Amniotic stem cell (primary cell): ENCODE measurements at places on chromosomes 6 and 20.

DNA sequence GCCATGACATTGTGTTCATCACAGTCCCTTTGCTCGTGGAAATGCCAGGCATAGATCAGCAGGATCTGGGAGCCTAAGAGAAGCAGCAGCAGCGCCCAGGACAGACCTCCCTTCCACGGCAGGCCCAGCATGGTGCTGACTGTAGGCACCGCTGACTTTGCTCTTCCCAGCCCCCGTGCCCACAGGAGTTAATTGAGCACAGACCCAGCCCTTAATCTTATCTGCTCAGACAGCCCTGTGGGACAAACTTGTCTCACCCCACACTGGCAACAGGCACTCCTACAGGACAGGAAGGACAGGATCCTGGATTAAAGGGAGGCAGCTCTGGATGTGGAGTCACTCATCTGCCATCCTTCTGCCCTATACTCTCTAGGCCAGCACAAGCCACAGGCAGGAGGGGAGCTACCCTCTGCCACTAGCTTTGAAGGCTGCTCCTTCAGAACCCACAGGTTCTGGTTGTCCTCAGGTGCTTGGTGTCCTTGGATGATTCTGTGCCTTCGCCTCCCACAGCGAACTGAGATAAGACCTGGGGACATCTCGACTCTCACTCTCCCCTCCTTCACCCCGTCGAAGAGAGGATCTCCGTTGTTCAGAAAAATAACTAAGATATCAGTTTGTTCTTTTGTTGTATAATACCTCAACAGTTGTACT lies at the start of gene CST9L:
CST9L (minus strand) TSS at position 165 of the 651 bp plus-strand sequence; CDS start at position 131, 34 bp downstream.
- no peak for DNase-seq

DNA sequence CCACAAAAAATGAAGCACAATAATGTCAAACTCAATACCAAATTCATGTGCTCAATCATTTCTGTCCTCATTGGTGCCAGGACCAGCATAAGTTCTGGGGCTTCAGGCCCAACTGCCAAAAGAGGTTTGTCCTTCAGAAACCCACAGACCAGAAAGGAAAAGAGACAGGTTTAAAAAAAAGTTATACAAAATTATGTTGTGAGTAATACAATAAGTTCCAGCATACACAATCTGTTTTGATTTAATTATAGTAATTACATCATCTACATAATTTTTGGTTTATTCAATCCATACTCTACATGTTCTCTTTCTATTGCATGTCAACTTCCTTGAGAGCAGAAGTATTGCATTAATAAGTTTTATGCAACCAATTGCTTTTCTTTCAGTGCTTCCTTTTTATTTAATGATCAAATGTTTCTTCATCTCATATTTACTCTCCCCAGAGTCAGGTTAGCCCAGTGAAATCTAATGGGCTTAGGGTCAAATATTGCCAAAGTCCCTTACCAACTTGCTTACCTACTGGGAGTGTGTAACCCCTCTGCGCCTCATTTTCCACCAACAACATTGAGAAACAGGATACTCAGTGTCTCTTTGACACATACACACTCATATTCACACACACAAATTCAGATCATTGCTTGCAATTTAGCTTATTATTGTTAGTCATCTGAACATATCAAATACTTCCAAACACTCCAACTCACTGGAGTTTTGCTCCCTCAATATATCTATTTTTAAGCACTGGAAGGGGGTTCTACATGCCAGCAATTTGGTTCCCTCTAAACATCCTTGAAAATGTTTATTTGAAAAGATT lies 424.4 kb upstream of the MARCKS start:
- no peak for DNase-seq

DNA sequence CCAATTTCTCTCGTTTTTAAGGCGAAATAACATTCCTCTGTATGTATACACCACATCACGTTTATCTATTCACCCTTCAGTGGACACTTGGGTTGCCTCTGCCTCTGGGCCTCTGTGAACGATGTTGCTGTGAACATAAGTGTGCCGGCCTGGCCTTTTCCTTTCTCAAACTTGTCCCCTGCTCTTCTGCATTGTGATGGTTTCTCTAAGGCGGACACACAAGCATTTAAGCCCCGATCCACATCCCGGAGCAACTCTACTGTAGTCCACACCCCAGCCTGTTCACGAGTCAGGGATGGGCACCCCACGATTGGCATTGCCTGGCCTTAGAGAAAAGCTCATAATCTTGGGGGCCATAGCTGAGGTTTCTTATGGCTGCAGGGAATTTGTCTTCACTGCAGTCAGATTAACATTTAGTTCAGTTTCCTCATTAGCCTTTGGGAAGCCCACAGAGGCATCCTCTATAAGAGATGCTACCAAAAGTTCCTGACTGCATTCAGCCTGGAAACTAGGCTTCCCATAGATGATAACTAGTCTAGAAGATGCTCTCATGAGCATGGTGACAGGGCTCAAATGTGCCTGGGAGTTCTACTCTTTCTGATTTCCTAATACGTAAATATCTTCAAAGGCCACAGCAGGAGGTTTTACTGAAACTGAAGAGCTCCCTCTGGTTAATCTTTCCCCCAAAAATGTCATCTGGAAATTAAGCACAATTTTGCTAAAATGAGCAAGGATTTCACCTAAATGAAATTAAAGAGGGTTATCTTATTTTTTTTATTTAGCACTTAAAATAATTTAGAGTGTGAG lies 762 bp downstream of the ZC3H12D start:
- no peak for DNase-seq

DNA sequence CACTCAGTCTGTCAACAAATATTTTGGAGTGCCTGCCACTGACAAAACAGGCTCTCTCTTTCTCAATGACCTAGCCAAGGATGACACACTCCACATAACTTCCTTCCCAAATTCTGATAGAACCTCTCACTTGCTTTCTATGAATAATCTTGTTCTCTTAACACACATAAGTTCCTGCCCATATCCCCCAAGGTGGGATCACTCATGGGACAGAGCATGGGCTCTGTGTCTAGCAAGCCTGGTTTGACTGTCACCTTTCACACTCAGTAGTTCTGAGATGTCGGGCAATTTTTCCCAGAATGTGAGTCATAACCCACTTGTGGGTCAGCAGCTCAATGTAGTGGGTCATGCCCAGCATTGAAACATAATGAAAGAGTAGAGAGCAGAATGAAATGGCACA lies 78.1 kb downstream of the LRFN2 start:
- no peak for DNase-seq

DNA sequence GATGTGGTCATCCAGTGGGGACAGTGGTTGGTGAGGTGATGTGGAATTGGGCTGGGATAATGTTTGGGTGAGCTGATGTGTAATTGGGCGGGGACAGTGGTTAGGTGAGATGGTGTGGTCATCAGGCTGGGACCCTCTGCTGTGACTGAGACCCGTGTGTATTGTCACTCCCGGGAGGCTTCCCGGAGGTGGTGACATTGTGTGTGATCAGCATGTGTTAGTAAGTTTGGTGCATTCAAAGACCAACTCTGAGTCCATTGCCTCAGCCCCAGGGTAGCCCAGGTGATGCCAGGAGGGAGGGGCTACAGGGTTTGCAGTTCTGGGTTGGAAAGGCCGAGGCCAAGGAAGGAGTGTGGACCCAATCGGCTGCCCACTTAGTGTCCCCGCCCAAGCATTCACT lies 375.5 kb downstream of the TAF4 start:
- no peak for DNase-seq

DNA sequence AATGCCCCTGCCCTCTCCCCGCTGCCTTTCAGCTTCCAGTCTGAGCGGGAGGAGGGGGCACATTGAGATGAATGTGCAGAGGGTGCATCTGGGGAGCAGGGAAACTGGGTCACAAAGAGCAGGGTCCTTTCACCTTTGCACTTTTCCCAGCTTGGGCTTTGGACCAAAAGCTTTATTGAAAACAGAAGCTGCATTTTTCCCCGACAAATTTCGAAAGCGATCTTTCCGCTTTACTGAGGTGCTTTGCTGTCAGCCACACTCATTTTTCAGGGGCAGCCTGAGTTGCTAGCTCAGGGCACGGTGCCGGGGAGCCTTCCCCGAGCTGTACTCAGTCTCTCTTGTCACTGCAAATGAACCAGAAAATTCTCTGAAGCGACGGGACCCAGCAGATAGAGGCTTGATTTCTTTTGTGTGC lies 283.7 kb upstream of the SOX4 start:
- no peak for DNase-seq

- DNase-seq = no peak
Measured at GRCh38 chr20:62516338-62516737, 40.5 kb upstream of the GATA5 start.

GRCh38 chr6:123022975-123023374 lies 26.9 kb downstream of the CLVS2 start:
- DNase-seq = no peak

DNA sequence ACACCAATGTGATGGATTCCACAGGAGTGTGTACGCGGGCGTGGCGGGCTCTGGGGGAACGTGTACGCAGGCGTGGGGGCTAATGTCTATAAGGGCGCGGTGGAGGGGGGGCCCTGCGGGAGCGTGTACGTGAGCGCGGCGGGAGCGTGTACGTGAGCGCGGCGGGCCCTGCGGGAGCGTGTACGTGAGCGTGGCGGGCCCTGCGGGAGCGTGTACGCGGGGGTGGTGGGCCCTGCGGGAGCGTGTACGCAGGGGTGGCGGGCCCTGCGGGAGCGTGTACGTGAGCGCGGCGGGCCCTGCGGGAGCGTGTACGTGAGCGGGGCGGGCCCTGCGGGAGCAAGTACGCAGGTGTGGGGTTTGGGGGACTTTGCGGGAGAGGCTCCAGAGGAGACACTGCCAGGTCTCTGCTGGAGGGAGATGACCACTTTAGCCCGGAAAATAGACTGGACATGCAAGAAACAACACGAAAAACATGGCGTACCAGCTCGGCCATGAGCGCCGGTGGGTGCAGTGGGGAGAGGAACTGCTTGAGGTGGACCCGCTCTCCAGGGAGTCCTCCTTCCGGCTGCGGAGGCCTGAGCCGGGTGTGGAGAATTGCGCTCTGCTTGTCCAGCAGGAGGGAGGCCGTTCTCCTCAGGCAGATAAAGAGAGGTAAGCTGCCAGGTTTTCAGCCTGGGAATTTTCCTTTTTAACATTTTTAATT lies 27.8 kb upstream of the SMOC2 start:
- DNase-seq = no peak

DNA sequence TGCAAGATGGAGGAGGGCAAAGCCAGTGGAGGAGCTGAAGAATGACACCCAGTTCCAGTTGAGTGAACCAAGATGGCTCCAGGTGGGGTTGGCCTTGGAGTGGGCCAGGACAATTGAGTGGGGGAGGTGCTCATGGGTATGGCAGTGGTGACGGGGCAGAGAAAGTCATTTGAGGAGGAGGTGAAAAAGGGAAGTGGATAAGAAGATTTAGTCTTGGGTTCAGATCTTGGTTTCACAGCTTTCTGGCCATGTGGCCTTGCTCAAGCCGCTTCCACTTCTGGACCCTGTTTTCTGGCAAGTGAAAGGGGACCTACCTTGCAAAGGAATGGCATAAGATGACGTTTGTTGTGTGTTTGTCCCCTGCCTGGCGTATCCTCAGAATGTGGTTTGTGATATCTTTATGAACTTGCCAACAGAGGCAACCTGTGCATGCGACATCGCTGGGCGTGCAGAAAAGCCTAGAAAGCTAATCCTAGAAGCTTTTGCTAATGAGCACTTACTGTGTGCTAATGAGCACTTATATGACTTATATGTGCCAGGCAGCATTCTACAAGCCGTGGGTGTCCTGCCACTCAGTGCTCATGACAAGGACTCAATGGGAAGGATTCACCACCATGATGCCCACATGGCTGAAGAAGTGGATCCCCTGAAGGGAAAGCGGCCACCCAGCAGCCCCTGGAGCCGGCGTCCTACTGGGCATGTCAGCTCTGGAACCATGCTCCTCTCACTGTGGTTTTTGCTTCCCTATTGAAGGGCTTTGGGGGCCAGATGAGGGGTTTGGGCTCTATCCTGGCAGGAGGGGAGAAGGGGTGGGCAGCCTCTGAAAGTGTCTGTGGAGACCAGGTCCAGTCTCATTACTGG lies 23.6 kb upstream of the STX16 start:
- DNase-seq = no peak
